Heart right ventricle (tissue), 16 donors: ENCODE measurements at places on chromosomes 2 and 18. TPM values are rescaled to one million over a fixed set of nuclear protein-coding genes. Genes with fewer than 3 reads are reported as not detected.
A peak's percentile ranks its signal among the peaks of the same experiment; 100 is the strongest.

- no peak for DNase-seq
Measured at GRCh38 chr2:209582281-209582680, 158.4 kb downstream of the MAP2 start.

Gene PARD6G
- 2.4 TPM for total RNA-seq

DNA sequence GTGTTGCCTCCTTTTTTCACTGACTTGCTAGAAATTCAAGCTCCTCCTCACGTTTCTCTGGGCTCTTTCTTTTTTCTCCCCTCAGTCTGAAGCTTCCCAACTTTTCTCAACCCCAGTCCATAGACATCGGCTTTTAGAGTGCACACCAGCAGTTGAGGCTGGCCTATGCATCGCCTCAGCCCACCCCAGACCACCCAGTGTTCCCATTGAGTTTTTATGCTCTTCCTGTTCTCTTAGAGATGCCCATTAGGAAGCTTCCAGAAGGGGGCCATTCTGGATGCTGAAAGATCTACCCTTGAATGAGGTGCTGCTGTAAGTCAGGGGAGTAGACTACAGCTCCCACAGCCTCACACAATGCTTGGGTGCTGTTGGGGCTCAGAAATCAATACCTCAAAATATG, 12.0 kb upstream of the GYPC start:
- DNase-seq = no peak

DNA sequence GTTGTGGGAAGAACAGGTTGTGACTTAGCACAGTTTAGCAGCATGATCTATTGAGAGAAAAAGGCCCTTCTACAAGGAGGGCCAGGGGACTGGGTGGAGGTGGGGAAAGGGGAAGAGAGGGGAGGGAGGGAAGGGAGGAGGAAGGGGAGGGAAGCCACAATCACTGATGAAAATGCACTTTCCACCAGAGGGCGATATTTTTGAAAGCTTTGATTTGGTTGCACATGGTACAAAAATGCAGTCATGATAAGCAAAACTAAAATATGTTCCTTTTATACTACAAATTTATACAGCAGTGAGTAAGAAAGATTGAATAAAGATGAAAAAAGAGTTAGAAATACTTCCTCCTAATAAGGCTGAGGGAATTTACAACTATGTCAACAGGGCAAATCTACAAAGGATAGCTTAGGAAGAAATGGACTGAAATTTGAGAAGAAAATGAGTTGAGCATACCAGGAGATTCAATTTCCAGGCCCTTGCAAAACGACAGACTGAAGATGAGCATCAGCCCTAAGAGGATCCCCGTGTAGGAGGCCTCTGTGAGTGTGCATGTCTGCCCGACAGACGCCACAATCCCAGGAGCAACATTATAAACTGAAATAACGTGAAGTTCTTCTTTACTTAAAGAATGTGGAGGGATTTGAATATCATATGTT, 17.2 kb downstream of the SH3YL1 start:
- DNase-seq = no peak

DNA sequence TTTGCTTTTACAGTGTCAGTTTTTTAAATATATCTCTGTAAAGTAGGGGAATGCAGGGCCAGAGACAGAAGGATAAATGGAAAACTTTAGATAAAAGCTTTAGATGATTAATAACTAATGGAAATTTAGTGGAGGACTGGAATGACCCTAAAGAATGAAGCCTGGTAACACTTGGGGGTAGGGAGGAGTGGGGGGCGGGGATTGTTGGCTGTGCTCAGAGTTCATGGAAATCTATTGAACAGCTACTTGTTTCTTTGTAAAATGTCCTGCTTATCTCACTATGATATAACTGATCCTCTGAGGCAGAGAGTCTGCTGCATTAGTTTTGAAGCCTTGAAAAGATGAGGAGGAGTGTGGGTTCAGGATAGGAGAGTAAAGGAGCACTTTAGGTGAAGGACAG, 90.5 kb downstream of the TMEM185B start:
- no peak for DNase-seq

- DNase-seq = no peak
Measured at GRCh38 chr18:11147371-11147951, 1.9 kb downstream of the PIEZO2 start.

DNA sequence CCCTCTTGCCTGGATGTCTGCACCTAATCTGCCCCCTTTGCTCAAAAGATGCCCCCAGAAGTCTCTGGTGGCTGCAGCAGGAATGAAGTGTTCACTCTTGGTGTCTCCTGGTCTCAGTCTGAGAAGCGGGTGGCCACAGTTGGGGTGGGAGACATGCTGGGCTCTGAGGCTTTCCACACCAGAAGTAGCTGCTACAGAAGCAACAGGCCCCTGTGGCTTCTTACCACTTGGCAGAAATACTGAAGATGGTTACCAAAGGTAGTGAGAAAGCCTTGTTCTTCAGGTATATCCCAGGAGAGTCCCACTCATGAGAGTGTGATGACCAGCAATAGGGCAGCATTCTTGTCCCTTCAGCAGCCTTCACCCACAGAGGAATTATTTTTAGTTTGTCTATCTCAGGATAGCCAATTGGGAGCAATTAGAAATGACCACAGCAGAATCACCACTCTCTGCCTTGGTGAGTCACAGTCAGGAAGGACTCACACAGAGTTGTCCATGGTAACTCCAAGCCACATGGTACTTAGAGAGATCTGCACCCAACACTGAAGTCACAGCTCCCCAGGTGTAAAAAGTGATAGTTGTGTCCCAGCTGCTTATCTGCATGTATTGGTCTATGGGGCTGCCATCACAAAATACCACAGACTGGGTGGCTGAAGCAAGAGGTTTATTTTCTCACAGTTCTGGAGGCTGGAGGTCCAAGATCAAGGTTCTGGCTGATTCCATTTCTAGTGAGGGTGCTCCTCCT, 169.8 kb upstream of the ID2 start:
- DNase-seq = no peak

DNA sequence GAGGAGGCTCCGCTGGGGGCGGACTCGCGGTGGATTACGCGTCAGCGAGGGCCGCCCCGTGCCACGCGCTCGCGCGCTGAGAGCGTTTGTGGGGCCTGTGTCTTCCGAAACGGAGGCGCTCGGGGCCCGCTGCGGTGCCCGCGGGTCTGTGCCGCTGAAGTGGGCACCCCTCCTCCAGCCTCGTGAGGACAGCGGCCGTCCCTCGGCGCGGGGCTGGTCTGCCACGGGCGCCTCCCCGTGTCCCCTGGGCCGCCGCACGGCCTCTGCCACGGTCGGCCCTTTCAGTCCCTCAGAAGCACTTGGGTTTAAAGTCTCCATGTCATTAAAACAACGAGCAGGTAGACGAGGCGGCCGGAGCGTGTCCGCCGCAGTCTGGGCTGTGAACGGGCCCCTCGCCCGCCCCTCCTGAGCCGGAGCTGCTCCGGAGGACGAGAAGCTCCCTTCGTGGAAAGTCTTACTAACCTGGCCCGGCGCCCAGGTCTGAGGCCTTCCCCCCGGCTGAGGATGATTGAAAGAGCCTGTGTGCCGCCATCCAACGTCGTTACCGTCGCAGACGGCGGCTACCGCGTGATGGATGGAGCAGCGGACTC, 97.6 kb downstream of the NFATC1 start:
- DNase-seq = no peak

DNA sequence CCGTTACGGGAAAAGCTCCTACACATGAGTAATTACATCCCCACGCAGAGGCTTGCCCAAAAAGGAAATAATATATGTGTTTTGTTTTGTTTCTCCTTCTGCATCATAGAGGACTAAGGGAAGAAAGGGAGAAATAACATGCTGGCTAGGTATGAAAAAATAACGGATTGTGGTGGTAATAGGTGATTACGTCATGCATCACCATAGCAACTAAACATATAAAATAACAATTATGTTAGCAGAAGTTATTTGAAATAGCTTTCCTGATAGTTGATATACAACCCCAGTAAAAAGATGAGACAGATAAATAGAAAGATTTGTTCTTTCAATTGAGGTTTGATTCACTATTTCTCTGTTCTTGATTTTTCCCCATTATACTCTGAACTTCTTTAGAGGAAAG, 518.0 kb downstream of the ZNF516 start:
- no peak for DNase-seq

Gene NEU2
- not detected for total RNA-seq

- DNase-seq = peak; percentile 21
Measured at GRCh38 chr2:17634997-17635396, 94.5 kb downstream of the VSNL1 start.

Gene ADD2
- total RNA-seq = 2.8 TPM

Gene IHH
- total RNA-seq = not detected
